ENCODE measurements at places on chromosomes 13 and 19.
A peak's percentile ranks its signal among the peaks of the same experiment; 100 is the strongest.

DNA sequence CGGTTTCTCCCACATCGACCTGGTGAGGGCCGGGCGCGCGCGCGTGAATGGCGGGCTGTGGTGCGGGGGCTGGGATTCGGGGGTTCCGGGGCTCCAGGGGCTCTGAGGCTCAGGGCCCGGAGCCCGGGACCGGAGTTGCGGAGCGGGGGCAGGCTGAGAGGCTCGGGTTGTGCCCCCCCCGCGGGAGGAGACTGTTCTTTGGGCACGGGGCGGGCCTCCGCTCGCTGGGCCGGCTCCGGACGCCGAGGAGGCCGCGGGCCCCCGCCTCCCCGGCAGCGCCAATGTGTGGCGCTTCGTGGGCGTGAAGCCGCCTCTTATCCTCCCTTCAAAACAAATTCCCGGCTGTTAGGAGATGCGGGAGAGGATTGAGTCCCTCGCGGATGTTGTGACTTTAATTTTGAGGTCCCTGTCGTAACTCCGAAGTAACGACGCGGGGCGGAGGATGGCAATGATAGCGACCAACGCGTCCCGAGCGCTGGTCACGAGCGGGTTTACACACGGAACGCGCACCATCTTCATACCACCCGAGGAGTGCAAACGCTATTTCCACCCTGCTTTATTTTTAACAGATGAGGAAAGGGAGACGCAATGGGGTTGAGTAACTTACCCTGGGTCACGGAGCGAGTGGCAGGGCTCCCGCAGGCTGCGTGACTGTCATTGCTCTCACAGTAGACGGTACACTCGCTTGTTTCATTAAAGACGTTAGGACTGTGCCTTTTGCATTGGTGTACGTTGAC, 536 bp downstream of the UBA2 start:
- DNase-seq, result no peak

DNA sequence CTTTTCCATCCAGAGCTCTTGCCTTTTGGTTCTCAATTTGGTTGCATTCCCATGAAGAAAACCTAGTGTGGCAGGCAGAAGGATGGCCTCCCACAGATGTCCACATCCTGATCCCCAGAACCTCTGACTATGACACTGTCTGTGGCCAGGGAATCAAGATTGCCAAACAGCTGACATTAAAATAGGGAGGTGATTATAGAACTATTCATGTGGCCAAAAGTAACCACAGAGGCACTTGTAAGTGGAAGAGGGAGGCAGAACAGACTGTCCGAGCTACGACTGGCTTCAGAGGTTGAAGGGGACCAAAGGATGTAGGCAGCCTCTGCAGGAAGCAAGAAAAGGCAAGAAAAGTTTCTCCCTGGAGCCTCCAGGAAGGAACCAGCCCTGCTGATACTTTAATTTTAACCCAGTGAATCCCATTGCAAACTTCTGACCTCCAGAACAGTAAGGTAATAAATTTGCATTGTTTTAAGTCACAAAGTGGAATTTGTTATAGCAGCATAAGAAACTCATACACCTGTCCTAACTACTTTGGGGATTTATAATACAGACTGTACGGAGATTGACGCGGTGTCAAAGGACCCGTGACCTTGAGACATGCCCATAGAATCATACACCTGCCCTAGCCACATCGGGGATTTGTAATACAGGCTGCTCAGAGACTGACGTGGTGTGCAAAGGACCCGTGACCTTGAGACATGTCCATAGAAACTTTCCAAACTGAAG, 106.5 kb downstream of the ATP11A start:
- DNase-seq, result no peak

DNA sequence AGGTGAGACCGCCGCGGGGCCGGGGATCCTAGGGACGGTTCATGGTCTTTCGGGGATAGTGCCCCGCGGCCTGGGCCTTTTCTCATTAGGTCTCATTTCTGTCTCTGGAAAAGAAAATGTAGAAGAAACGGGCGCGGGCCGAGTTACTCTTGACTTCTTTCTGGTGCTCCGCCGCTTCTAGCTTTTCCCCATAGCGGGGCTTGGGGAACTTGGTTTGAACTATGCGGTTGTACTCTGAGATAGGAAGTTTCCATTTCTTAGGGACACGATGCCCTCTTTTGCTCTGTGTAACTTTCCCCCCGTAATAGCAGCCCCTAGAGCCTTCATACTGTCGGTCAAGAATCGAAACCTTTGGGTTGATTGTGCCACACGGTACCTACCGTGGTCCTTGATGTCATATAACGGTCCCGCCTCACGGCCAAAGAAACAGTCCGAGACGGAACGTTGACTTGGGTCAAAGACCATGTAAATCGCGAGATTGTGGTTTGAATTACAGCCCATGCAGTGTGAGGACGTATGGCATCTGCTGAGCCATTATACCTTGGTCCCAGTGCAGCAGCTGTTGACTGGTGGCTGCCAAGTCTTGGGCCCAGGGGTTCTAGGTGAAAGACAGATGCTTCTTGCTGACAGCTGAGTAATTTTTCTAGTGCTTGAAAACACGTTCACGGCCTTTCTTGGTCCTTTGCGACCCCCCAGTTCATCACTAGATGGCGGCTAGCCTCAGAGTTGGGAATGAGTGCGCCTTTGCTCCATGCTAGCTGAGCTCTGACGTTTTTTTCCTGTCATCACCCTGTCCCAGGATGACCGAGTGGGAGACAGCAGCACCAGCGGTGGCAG, 487 bp downstream of the RPS5 start:
- DNase-seq, result no peak

GRCh38 chr19:11421371-11422098, 2.4 kb upstream of the RGL3 start:
- peak; percentile 21 for DNase-seq

- no peak for DNase-seq
Measured at GRCh38 chr13:18943273-18943672, 238.4 kb downstream of the TUBA3C start.

GRCh38 chr13:89982407-89983095, 1364.9 kb upstream of the MIR17HG start:
- DNase-seq, result no peak

GRCh38 chr19:13839938-13840304, 37.0 kb upstream of the NANOS3 start:
- no peak for DNase-seq

- DNase-seq, result no peak
Measured at GRCh38 chr19:12834566-12834943, at the start of gene RTBDN. Gene RTBDN (minus strand): TSS chr19:12834579. CDS start chr19:12829979, 4,600 bp downstream.

GRCh38 chr13:114286808-114287207, 5.4 kb downstream of the UPF3A start:
- no peak for DNase-seq

GRCh38 chr13:67643516-67644055, 413.4 kb upstream of the PCDH9 start:
- no peak for DNase-seq

DNA sequence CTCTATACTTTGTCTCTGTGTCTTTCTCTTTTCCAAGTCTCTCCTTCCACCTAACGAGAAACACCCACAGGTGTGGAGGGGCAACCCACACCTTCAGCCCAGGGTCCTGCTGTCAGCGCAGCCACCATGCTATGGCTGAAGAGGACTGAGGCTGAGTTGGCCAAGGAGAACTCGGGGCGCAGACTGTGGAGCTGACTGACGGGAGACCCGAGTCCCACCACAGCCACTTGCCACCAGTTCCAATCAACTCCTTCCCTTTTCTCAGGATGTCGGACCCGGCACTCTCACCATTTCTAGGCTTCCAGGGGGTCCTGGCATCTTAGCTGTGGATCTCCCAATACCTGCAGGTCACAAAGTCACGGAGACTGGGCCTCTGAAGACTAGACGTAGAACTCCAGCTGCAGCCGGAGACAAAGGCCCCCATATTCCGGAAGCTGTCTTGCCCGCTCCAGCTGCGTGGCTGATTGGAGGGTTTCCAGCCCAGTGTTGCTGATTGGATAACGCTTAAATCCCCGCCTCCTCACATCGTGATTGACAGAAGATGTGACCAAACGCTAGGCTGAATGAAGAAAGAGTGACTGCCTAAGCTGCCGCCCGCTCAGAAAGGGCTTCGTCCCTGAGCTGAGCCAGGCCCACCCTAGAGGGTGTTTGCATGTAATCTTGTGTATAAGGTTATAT, 63.6 kb downstream of the ZNF429 start:
- peak; percentile 46 for DNase-seq
